HuH-7 (cell line): ENCODE measurements at places on chromosomes 2 and 18.

- DNase-seq: no peak
These were observed 47.1 kb downstream of the PLCL1 start for GRCh38 chr2:197851451-197851850.

- DNase-seq: no peak
These were observed 127.5 kb upstream of the AGAP1 start for GRCh38 chr2:235366390-235366789.

DNA sequence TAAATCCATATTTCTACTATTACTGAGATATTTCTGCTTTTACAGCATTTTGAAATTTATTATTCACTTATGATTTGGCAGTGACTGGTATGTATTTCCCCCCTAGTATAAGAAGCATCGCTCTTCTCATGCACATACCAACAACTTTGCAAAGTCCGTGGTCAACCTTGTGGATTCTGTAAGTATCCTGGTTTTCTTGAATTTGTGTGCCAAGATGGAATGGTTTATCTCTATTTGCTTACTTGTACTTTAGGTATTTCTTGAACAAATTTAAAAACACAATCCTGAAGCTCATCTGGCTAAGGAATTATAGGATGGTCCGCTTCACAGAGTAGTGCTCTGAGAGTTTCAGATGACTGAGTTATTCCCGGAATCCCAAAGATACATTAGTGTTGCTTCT is 85.0 kb upstream of the FAM237A start:
- no peak for DNase-seq

DNA sequence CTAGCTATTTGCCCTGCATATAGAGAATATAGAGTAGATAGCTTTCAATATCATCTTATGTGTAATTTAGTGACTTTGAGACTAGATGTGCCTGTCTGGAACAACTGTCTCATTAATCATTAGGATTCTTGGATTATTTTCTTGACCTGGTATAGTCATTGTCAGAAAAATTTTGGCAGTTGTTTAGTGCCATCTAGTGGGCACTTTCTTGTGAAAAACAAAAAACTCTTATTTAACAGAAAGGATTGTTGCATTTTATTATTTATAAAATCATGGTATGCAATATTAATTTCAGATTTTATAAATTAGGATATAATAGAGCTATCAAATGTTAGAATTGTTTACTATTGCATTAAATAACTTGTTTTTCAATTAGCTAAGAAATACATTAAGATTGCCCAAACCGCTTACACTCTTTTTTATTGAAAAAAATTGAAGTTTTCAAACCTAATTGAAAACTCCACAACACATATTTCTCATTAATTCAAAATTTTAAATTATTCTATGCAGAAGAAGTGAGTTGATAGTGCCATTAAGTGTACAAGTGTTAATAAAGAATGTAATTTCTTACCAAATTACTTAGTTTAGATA is 80.3 kb downstream of the DYNAP start:
- DNase-seq: no peak

GRCh38 chr2:102806250-102806837 is 44.5 kb downstream of the TMEM182 start:
- DNase-seq: peak; percentile 75

DNA sequence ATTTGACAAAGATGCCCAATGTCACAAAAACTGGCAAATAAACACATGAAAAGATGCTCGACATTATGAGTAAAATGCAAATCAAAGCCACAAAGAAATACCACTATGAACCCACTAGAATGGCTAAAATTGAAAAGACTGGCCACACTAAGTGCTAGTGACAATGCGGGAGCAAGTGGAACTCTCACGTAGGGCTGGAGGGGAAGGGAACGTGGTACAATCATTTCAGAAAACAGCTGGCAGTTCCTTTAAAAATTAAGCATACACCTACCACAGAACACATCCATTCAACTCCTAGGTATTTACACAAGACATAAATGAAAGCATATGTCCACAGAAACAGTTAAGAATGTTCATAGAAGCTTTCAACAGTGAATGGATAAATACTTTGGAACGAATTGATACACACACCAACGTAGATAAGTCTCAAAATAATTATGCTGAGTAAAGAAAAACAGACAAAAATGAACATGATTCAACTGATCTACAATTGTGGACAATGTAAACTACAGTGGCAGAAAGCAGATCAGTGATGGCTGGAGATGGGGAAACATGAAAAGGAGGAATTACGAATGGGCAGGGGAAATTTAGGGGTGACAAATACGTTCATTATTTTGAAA is 71.7 kb downstream of the MYOM1 start:
- DNase-seq: no peak
